ENCODE measurements at places on chromosomes 5 and 9. TPM values are rescaled to one million over a fixed set of nuclear protein-coding genes. Genes with fewer than 3 reads are reported as not detected.

DNA sequence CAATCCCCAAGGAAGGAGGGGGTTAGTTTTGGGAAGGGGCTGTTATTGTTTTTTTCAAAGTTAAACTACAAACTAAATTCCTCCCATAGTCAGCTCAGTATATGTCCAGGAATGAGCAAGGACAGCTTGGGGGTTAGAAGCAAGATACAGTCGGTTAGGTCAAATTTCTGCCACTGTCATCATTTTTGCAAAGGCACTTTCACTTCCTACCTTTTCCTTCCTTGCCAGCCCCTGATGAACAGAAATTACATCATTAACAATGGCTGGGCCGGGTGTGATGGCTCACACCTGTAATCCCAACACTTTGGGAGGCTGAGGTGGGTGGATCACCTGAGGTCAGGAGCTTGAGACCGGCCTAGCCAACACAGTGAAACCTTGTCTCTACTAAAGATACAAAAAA is 51.5 kb upstream of the HRH2 start:
- peaks cover 6% of the 10 kb centered on the region for H3K27me3 ChIP-seq
- H3K36me3 ChIP-seq = no peaks in the 10 kb centered on the region

DNA sequence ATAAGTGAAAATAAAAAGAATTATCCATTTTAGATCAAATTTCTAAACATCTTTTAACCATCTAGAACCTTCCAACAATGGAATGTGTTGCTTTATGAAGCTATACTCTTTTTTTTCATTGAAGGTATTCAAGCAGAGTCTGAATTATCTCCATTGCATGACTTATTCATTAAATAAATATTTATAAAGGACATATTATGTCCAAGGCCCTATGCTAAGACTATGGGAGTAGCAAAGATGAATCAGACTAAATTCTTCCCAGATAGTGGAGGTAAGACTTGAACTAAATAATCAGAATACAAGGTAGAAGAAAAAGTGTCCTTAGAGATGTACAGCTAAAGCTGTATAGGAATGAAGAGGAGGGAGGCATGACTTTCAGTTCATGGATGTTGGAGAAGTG is 215.5 kb upstream of the RGMB start:
- no peaks in the 10 kb centered on the region for H3K36me3 ChIP-seq
- no peak overlapping the region for H3K27ac ChIP-seq
- DNase-seq = no peak
- no peak overlapping the region for H3K4me3 ChIP-seq

- peaks cover 7% of the 10 kb centered on the region for H3K4me1 ChIP-seq
- H3K4me3 ChIP-seq = peak overlapping the region; percentile 90
- DNase-seq = peak; percentile 80
- no peaks in the 10 kb centered on the region for H3K27me3 ChIP-seq
Measured at GRCh38 chr9:129174724-129175514, 3.1 kb downstream of the IER5L start.

DNA sequence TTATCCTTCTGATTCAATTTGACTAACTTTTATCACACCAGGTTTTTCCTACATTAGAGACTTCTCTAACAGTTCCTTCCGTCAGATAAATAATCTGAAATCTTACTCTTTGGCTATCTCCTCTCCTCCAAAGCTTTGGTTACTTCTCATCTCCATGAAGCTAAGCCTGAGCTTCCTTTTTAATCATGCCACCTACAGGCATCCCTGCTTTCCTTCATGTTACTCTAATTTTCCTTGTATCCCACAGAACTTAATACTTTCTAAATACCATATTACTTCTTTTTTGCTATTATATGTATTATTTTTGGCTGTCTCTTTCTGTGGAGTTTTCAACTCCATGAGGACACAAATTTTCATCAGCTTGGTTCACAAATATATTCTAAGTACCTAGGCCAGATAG is 49.7 kb downstream of the C9 start:
- no peak overlapping the region for H3K27ac ChIP-seq
- H3K27me3 ChIP-seq = no peaks in the 10 kb centered on the region
- H3K4me3 ChIP-seq = no peak overlapping the region
- no peaks in the 10 kb centered on the region for H3K36me3 ChIP-seq
- DNase-seq = no peak

- H3K27me3 ChIP-seq = no peaks in the 10 kb centered on the region
- no peak overlapping the region for H3K4me3 ChIP-seq
- DNase-seq = no peak
- no peak overlapping the region for H3K27ac ChIP-seq
Measured at GRCh38 chr5:30802961-30803705, 390.4 kb upstream of the CDH6 start.

DNA sequence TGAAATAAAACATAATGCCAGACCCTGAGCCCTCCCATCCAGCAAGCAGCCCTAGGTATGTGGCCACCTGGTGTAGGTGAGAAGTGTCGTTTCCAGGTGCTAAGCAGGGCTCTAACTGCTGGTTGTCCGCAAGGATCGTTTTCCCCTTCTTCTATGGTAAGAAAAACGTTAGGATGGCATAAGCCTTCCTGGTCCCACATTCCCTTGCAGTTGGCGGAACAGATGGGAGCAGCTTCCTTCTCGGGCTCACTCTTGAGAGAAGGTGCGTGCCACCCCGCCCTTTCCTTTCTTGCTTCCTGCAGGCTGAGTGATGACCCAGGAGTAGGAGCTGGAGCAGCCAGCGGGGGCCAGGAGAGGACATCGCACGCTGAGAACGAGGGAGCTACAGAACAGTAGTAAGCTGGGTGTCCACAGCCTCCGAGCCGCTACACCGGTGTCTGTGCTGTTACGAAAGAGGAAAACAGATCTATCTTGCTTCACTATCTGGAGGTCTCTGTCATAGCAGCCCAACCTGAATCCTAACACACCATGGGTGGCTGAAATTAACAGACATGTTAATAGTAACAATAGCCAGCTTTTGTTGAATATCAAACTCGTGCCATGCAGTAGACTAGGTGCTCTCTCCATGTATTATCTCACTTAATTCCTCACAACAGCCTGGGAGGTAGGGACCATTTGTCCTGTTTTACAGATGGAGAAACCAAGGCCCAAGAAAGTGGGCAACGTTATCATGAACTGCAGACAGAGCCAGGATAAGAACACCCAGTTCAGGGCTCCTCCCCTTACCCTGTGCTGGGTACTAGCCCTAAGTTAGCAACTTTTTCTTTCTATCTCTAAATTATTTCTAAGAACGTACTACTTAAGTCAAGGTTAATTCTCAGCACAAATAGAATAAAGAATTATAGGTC is 139.8 kb downstream of the COL23A1 start:
- H3K36me3 ChIP-seq = no peaks in the 10 kb centered on the region
- H3K27me3 ChIP-seq = no peaks in the 10 kb centered on the region
- DNase-seq = no peak
- H3K4me3 ChIP-seq = no peak overlapping the region
- H3K4me1 ChIP-seq = no peaks in the 10 kb centered on the region
- no peak overlapping the region for H3K27ac ChIP-seq

DNA sequence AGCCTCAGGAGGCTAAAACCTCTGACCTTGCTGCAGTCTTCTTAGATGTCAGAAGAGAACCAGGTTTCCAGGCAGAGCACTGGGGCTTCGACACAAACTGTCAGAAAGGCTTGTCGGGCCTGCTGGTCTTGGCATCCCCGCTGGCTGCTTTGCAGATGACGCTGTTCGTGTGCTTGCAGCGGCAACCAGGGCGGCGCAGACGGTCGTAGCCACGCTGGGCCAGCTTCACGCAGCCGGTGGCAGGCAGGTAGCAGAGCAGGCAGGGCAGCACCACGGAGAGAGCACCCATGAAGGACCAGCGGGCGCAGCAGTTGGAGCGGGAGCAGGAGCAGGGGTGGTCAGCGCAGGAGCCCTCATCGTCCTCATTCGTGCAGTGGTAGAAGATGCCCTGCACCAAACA is 10.7 kb downstream of the SPRY4 start:
- H3K4me3 ChIP-seq = no peak overlapping the region
- no peaks in the 10 kb centered on the region for H3K36me3 ChIP-seq
- H3K27me3 ChIP-seq = no peaks in the 10 kb centered on the region

GRCh38 chr5:127969651-127970050 is 113.9 kb upstream of the SLC12A2 start:
- DNase-seq = no peak
- no peaks in the 10 kb centered on the region for H3K36me3 ChIP-seq
- H3K27me3 ChIP-seq = no peaks in the 10 kb centered on the region
- H3K27ac ChIP-seq = no peak overlapping the region

- no peak for DNase-seq
- no peak overlapping the region for H3K4me3 ChIP-seq
- no peaks in the 10 kb centered on the region for H3K4me1 ChIP-seq
- no peak overlapping the region for H3K27ac ChIP-seq
Measured at GRCh38 chr5:159678657-159679392, 237.5 kb upstream of the ADRA1B start.

GRCh38 chr5:55691265-55692105 is 20.6 kb downstream of the SLC38A9 start:
- H3K27me3 ChIP-seq = no peaks in the 10 kb centered on the region
- peaks cover 21% of the 10 kb centered on the region for H3K4me1 ChIP-seq
- H3K27ac ChIP-seq = peak overlapping the region; percentile 45
- H3K4me3 ChIP-seq = no peak overlapping the region

DNA sequence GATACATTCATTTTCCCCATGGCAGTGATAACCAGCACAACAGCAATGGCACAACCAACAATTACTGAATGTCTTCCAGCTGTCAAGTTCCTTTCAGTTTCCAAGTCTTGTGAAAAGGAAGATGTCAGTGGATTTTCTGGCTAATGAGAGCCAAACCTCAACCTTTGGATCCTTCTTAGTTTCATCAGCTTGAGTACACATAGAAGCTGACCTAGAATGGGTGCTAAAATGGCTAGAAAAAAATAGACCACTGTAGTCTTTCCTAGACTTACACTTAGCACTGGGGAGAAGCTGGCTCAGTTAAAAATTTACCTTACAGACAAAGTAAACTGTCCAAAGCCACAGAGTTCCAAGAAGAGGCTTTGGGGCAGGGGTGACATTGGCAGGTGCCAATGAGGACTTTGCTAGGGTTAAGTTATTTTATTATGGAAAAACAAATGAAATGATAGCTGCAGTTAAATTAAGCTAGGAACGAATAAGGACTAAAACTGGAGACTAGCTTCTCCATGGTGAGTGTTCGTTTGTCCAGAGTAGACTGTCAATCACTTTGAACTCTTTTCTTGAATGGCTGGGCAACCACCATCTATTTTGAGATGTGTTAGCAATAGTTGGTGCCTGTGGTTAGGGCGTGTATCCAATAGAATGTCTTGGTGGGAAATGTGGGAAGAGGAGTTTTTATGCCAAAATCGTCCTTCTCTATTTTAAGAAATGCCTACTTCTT is 25.9 kb upstream of the TXN start:
- no peak for DNase-seq
- peak overlapping the region; percentile 79 for H3K27ac ChIP-seq
- no peak overlapping the region for H3K4me3 ChIP-seq
- no peaks in the 10 kb centered on the region for H3K27me3 ChIP-seq
- no peaks in the 10 kb centered on the region for H3K36me3 ChIP-seq

NIM1K gene
- not detected for total RNA-seq

NR5A1 gene
- total RNA-seq = not detected

PCDHGB7 gene
- total RNA-seq = 8.6 TPM

NEURL1B gene
- 168 TPM for total RNA-seq

BTNL3 gene
- total RNA-seq = 47.6 TPM

IRX4 gene
- not detected for total RNA-seq

SIMC1 gene
- total RNA-seq = 19.4 TPM

All from transverse colon (tissue), 4 donors.